ENCODE measurements at places on chromosomes 1 and 21.

DNA sequence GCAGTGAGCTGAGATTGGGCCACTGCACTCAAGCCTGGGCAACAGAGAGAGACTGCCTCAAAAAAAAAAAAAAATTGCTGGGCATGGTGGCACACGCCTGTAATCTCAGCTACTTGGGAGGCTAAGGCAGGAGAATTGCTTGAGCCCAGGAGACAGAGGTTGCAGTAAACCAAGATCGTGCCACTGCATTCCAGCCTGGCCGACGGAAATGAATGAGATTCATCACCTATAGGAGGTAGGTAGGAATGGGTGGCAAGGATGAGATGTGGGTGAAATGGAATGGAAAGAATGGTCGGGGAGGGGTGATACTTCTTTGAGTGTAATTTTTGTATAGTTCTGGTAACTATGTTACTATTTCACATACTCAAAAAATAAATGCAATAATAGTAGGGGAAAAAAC lies 15.4 kb downstream of the CTXND2 start:
- DNase-seq = no peak

- no peak for DNase-seq
Measured at GRCh38 chr1:14261395-14261794, 337.1 kb upstream of the KAZN start.

DNA sequence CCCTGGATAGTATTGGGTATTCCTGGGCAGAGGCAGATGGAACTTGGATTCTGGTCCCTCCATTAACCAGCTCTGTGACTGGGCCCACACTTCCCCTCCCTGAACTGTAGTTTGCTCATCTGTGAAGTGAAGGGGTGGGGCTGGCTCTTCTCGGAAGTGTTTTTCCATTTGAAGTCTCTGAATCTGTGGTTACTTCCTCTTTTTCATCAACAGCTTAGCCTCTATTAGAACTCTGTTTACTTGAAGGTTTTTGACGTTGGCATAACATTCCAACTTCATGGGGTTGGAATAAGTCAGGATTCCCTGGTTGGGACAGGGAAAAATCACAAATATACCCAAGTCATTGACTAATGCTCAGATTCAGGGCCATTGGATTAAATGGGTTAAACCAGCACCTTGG lies 3.6 kb downstream of the KIAA0040 start:
- DNase-seq = no peak

GRCh38 chr1:220527279-220527907 lies 543 bp upstream of the MARK1 start:
- DNase-seq = peak; percentile 52

DNA sequence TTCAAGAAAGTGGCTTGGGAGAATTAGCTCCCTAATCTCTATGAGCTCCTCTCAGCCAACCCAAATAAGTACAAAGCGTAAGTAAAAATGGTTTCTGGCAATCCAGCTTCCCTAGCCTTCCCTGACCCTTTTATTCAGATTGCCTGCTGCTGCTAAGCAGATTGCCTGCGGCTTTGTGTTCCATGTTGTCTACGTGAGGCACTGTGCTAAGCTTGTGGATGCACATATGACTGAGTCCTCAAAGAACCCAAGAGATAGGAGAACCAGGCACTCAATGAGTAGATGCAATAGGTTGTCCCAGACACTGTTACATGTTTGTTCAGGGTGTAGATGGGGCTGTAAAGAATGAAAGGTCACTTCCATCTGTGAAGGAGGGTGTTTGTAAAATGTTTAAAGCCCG lies 6.3 kb upstream of the OSBPL9 start:
- DNase-seq = no peak

DNA sequence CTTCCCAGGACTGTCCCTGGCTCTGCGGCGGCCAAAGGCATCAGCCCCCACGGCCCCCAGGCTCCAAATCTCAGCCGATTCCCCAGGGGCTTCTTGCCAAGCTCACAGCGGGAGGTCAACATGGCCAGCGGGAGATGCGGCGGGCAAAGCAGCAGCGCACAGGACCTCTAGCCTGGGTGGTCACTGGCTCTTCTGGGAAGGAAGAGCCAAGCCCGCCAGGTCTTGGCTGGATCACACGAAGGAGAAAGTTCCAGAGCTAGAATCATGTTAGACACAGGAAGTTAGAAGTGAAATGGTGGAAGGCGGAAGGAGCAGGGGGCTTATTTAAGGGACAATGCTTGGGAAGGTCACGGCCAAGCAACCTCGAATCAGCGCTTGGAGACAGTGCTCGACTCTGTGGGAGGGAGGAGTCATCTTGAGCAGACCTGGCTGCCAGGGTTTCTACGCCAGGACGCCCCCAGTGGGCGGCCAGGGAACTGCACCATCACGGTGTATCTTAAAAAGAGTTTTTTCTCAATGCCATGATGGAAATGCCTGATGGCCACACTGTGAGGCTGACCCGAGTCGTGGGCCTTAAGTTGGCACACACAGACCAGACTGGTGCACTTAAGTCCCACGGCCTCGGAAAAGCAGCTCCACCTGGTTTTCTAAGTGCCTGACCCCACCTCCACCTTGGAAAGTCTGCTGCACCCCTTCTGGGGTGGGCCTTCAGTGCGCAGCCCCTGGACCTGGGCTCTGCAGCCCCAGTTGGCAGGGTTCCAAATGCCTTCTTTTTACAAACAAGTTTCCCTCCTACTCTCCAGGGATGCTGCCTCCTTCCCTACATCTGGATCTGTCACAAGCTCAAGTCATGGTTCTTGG lies 29.3 kb downstream of the SLC66A1 start:
- peak; percentile 89 for DNase-seq

- no peak for DNase-seq
Measured at GRCh38 chr1:87004857-87005256, 90.4 kb downstream of the HS2ST1 start.

- DNase-seq = peak; percentile 80
Measured at GRCh38 chr1:28602536-28603439, 10.7 kb downstream of the RAB42 start.

GRCh38 chr1:39196244-39197215 lies 8.0 kb upstream of the MACF1 start:
- DNase-seq = peak; percentile 33

DNA sequence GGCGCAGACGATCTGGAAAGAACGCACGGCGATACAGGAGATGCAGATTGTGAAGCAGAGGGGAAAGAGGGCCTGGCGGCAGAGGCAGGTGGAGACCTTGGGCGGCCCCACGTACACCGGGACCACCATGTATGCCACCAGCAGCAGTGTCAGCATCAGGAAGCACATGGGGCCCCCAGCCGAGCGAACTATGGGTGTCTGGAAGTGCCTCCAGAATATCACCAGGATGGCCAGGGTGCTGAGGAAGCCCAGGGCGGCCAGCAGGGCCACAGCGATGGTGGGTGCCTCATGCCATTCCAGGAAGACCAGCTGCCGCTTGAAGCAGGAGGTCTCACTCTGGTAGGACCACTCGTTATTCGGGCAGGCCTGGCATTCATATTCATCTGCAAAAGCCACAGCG lies 19.3 kb downstream of the TAS1R2 start:
- DNase-seq = no peak

- DNase-seq = no peak
Measured at GRCh38 chr1:119655154-119655553, 7.1 kb upstream of the ZNF697 start.

- DNase-seq = no peak
Measured at GRCh38 chr1:9559673-9560072, 20.4 kb downstream of the SLC25A33 start.

GRCh38 chr1:222466150-222466865 lies 81.6 kb downstream of the HHIPL2 start:
- DNase-seq = peak; percentile 30

GRCh38 chr1:80639777-80640533 lies 1160.8 kb upstream of the ADGRL2 start:
- DNase-seq = no peak

- DNase-seq = peak; percentile 42
Measured at GRCh38 chr1:59290193-59290949, 6.5 kb upstream of the FGGY start.

DNA sequence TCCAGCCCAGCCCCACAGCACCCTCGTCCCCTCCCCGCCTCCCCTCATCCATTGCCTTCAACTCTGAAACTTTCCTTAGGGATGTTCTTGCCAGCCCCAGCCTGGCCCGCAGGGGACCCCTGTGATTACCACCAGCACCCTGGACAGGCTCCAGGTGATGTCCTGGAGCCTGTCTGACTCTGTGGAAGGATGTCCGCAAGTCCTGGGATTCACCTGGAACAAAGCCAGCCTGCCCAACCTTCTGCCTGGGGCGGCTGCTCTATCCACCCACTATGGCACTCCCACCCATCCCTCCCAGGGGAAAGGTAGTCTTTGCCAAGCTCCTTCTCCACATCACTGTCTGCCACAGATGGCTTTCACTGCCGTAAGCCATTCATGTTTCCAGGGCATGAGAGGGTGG lies 24.4 kb upstream of the PTPRF start:
- DNase-seq = no peak

DNA sequence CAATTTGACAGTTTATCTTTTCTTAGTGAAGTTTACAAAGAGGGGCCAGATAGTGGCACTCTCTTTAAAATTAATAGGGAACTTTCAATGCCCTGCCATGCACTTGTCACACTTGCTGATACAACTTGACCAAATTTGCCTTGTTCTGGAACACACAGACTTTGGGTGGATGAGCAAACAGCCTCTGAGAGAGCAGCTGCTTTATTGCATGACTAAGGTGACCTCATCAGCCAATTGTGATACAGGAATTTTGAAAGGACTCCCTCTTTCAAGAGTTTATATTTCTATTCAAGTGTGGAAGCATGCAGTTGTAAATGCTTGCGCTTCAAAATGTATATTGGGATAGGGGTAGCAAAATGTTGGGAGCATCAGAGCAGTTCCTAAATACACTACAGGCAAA lies 2.1 kb upstream of the RGS1 start:
- no peak for DNase-seq

GRCh38 chr1:46404482-46405196 lies 10.5 kb downstream of the FAAH start:
- DNase-seq = no peak

GRCh38 chr1:201254625-201255478 lies 28.5 kb upstream of the PKP1 start:
- peak; percentile 97 for DNase-seq

- no peak for DNase-seq
Measured at GRCh38 chr1:101905283-101905835, 91.4 kb downstream of the OLFM3 start.

- DNase-seq = no peak
Measured at GRCh38 chr21:33249331-33250002, 16.7 kb upstream of the IL10RB start.

DNA sequence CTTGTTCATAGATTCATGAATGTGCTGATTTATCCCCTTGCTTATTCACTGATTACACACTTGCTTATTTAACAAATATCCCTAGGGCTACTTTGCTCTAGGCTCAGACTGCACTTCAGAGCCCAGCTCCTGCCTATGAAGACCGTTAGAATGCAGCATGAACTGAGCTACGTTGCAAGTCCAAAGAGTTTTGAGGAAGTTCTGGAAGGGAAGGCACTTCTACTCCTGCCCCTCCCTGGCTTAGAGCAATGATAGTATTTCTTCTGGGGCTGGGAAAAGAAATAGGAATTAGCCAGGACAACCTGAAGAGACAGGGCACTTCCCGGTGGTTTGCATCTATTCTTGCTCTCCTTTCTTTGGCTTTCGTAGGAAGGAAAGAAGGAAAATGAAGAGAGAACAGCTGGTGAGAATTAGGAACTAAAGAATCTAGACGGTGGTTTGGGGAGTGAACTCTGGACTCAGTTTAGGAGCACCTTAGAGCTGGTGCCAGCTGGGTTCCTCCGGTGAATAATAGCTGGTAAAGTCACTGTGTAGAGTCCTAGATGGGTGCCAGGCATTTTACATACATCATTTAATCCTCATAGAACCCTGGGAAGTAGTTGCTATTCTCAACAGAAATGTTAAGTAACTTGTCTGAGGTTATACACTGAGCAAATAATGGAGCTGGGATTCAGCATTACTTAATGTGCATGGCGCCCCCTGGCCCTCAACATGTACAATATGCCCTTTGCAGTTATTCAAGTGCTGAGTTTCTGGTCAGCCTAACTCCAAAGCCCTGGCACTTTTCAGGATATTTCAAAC lies 65.9 kb downstream of the NDUFS5 start:
- DNase-seq = peak; percentile 52

DNA sequence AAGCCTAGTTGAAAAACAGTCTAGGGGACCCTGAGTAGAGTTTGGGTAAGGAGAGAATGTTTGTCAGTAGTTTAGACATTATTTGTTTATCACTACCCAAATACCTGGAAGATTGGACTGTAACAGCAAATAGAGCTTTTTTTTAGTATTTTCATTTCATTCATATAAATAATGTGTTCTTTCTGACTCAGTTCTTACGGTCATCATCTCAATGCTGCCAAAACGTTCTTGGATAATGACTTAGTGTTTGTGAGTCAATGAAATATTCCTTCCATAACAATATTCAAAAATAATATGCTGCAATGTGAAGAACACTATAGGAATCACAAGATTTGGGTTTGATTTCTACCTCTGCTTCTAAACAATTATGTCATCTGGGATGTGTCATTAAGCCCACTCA lies 400.0 kb upstream of the PKN2 start:
- no peak for DNase-seq

GRCh38 chr1:192766009-192766625 lies 42.7 kb upstream of the RGS2 start:
- DNase-seq = no peak

- DNase-seq = no peak
Measured at GRCh38 chr1:82125119-82125518, 324.4 kb downstream of the ADGRL2 start.

GRCh38 chr1:75953461-75953860 lies 21.3 kb upstream of the ASB17 start:
- no peak for DNase-seq

GRCh38 chr1:90023691-90024090 lies 28.8 kb downstream of the ZNF326 start:
- no peak for DNase-seq

DNA sequence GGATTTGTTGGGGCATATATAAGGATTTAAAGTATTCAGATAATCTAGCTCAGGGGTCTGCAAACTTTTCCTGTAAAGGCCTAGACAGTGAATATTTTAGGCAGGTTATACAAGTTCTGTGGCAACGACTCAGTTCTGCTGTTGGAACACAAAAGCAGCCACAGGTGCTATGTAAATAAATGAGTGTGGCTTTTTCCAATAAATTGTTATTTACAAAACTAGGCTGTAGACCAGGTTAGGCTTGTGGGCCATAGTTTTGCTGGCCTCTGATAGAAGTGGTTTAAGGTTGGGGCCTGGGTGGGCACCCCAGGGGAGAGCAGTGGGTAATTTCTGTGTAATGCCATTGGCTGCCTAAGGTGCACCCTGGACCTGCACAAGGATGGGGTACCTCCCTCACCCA lies 16.9 kb upstream of the IGFN1 start:
- DNase-seq = no peak

DNA sequence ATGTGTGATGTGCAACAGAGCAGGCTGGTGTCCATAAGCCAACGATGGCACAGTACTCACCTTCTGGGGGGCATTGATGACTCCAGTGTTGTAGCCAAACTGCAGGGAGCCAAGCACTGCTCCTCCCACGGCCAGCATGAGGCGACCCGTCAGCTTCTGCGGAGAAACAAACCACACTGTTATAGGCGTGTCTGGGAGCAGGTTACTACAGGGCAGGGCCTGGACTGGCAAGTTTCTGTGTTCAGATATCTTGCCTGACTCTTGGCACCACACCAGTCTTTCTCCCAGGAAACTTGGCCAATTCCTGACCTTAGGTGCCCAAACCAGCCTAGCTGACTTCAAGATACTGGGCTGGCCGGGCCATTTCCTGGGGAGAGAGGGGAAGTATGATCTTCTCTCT lies 15.5 kb downstream of the SLC2A1 start:
- DNase-seq = no peak

GRCh38 chr1:22229379-22229778 lies 86.5 kb upstream of the WNT4 start:
- DNase-seq = no peak
